SK-N-SH (cell line): ENCODE measurements at places on chromosomes 3 and 15. TPM values are rescaled to one million over a fixed set of nuclear protein-coding genes. Genes with fewer than 3 reads are reported as not detected.

The TRAT1 gene
- not detected in 2 replicates for polyA plus RNA-seq

DNA sequence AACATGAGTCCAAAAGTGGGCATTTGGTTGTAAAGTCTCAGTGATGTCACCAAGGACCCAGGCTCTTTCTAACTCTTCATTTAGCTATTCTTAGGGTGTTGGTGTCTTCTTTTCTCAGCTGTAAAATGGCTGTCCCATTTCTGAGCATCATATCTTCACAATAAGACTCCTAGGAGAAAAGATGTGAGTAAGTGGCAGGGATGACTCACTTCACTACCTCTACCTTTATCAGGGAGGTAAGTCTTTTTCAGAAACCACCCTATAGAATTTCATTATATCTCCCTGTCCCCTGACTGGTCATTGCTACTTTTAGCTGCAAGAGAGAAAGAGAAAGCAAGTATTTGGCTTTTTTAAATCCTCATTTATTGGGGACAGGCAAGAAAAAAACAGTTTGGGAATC lies 300.2 kb upstream of the RBMS3 start:
- no peaks in the 10 kb centered on the region for H3K36me3 ChIP-seq
- H3K4me1 ChIP-seq: no peaks in the 10 kb centered on the region
- H3K27me3 ChIP-seq: no peaks in the 10 kb centered on the region
- H3K27ac ChIP-seq: peak overlapping the region; percentile 28; the same call in 1 of the 2 replicates
- no peak for DNase-seq

DNA sequence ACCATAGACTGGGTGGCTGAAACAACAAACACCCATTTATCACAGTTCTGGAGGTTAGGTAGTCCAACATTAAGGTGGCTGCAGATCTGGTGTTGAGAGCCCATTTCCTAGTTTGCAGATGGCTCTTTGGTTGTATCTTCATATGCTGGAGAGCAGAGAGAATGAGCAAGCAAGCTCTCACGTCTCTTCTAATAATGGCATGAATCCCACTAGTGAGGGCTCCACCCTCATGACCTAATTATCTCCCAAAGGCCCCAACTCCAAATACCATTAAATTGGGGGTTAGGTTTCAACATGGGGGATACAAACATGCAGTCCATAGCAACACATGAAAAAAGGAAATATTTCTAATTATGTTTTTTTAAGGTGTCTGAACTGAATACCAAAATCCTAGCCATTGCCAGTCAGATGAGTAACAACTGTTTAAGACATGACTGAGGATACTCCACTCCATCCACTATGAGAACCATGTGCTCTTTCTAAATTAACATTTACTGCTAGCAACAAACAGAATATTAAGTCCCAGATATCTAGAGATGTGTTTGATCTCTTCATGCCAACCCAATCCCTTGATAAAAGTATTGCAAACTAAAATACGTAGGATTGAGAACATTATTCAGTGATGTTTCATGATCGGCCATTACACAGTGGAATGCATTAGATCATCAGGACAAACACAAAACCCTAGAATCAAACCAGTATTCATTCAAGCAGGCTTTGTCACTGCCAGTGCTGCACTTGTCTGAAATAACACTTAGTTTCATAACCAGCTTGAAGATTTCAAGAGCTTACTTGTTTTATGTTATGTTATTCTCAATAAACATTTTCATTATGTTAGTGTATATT lies 340.3 kb downstream of the SLC9A9 start:
- H3K4me3 ChIP-seq: no peak overlapping the region
- H3K27ac ChIP-seq: no peak overlapping the region
- no peaks in the 10 kb centered on the region for H3K4me1 ChIP-seq
- DNase-seq: no peak
- H3K27me3 ChIP-seq: peaks cover 9% of the 10 kb centered on the region; the same call in 1 of the 2 replicates

- DNase-seq: no peak
- no peak overlapping the region for H3K4me3 ChIP-seq
- H3K27me3 ChIP-seq: no peaks in the 10 kb centered on the region
- peaks cover 18% of the 10 kb centered on the region for H3K4me1 ChIP-seq
- peaks cover 17% of the 10 kb centered on the region for H3K36me3 ChIP-seq
- H3K27ac ChIP-seq: peak overlapping the region; percentile 81
Measured at GRCh38 chr3:188421151-188421821, 267.3 kb downstream of the LPP start.

DNA sequence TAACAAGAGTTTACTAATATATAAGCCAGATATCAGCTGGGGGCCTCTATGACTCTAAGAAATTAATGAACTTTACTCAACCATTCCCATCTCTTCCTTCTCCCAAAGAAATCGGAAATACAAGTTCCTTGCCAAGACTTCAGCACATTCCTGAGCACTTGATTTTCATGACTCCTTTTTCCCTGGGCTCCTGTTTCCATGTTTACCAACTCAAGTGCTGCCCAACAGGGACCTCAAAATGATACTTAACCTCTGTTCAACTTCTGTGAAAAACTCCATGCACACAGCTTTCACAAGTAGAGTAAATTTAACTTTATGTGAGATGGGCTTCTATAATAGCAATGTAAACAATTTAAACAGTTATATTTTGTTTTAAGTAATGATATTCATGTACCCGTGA lies 315.8 kb upstream of the CDIN1 start:
- no peaks in the 10 kb centered on the region for H3K4me1 ChIP-seq
- no peak for DNase-seq
- H3K27me3 ChIP-seq: no peaks in the 10 kb centered on the region

DNA sequence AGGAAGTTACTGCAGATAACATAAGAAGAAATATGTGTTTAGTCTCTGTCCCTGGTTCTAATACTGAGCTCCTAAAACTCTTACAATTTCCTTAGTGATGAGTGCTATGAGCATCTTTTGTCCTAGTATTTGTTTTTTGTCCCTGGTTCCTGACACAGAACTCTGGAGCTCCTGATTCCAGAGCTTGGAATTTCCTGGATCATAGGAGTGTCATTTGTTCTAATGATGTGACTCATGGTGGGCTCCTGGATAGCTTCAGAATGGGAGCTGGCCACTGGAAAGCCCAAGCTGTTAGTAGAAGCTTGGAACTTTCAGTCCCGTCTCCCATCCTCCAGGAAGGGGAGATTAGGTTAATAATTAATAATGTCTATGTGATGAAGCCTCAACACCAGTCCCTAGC lies 98.2 kb downstream of the CNTN6 start:
- no peak overlapping the region for H3K27ac ChIP-seq
- no peak overlapping the region for H3K4me3 ChIP-seq
- H3K4me1 ChIP-seq: no peaks in the 10 kb centered on the region
- no peaks in the 10 kb centered on the region for H3K36me3 ChIP-seq
- no peaks in the 10 kb centered on the region for H3K27me3 ChIP-seq
- no peak for DNase-seq

DNA sequence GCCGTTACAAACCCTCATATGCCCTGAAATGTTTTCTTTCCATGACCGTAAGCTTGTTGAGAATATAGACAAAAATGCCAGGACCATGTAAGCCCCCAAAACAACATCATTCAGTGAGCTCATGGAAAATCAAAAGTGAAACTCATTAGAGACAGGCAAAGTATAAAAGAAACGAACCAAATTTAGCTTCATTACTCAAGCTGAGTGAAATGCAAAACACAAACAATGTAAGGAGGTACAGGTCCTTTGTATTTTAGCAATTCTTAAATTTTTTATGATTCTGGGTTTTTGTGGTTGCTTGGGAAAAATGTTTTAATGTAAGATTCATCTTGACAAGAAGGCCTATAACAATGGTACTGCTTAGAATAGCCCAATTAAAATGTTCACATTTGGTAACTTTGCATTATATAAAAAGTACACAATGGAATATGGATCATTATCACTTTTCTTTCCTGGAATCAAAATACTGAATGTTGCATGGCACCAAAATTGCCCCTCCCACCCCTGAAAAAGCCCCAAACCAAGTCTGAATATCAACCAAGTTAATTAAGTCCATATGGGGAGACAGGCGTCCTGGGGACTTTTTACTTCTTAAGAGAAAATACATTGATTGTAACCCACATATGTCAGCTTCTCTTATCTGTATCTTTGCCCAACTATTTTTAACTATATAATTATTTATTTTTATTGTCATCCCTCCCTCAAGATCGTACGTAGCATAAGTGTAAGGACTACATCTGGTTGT lies 247.7 kb upstream of the CDIN1 start:
- no peak for DNase-seq
- no peak overlapping the region for H3K27ac ChIP-seq
- no peak overlapping the region for H3K4me3 ChIP-seq
- peaks cover 9% of the 10 kb centered on the region; the same call in 1 of the 2 replicates for H3K4me1 ChIP-seq

The CCR9 gene
- not detected in 2 replicates for polyA plus RNA-seq

The VIPR1 gene
- polyA plus RNA-seq: not detected in 2 replicates

The LMCD1 gene
- polyA plus RNA-seq: 23.6 and 26.5 TPM in 2 replicates

- H3K27me3 ChIP-seq: no peaks in the 10 kb centered on the region
- no peaks in the 10 kb centered on the region for H3K4me1 ChIP-seq
- peaks cover 73% of the 10 kb centered on the region for H3K36me3 ChIP-seq
- DNase-seq: no peak
Measured at GRCh38 chr15:43052860-43053259, 53.0 kb downstream of the UBR1 start.

The KLHL40 gene
- not detected in 2 replicates for polyA plus RNA-seq

DNA sequence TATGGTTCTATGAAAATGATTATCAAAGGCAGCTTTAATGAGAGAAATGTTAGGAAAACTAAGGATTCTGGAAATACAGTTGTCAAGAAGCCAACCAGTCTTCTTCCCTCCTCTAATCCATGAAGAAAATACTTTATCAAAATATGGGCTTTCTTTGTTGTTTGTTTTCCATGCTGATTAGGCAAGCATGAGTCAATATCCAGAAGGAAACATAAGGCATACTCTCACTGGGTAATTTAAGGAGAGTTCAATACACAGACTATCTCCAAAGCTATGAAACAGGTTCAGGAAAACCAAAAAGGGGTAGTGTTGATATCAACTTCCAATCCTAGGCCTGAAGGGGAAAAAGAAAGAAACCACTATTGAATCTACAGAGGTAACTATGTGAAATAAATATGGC lies 68.7 kb upstream of the CMC1 start:
- H3K27me3 ChIP-seq: no peaks in the 10 kb centered on the region
- no peak overlapping the region for H3K4me3 ChIP-seq
- H3K27ac ChIP-seq: no peak overlapping the region
- no peaks in the 10 kb centered on the region for H3K4me1 ChIP-seq
- no peaks in the 10 kb centered on the region for H3K36me3 ChIP-seq
- no peak for DNase-seq

DNA sequence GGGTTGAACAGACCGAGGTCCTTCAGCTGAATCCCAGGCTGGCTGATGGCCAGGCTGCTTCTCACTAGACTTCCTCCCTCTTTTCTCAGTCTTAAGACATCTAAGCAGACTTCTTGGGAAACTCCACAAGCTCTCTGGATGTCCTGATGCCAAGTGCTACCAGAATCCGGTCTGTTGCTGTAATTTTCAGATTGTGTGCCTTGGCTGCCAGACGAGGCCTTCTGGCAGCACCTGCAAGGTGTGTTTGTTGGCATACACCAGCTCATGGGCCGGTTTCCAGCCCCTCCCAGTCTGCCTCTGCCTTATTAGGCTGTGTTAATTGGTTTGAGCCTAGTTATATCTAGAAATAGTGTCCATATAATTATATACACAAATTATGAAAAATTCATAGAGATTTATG lies 120.6 kb downstream of the TNIK start:
- no peaks in the 10 kb centered on the region for H3K27me3 ChIP-seq
- no peaks in the 10 kb centered on the region for H3K4me1 ChIP-seq
- no peaks in the 10 kb centered on the region for H3K36me3 ChIP-seq
- no peak for DNase-seq
- no peak overlapping the region for H3K27ac ChIP-seq

DNA sequence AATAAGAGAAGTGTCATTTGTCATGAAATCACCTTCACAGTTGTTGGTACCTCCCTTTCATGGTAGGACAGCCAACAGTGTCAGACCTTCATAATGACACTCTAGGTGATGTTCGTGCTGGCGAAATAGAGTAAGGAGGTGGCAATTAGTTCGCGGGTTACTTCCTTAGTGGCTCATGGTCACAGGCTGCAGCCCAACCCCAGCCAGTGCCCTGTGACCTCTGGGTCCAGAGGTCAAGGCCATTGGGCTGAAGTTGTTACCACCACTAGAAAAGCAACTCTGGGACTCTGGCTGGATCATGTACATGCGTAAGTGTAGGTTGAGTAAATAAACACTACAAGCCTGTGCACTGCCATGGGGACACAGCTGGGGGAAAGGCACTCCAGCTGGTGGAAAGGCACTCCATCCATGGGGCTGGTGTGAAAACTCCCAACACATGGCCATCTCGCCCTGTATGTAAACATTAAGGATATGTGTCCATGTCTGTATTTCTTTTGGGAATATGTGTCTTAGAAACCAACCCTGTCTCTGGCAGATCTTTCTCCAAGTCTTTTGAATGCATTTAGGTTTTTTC lies 106.7 kb downstream of the RYK start:
- H3K27me3 ChIP-seq: no peaks in the 10 kb centered on the region
- H3K4me3 ChIP-seq: no peak overlapping the region
- H3K4me1 ChIP-seq: peaks cover 4% of the 10 kb centered on the region; the same call in 1 of the 2 replicates
- DNase-seq: no peak
- no peak overlapping the region for H3K27ac ChIP-seq

The CEP70 gene
- 3.7 and 4.0 TPM in 2 replicates for polyA plus RNA-seq

- H3K36me3 ChIP-seq: peaks cover 9% of the 10 kb centered on the region
- no peak overlapping the region for H3K27ac ChIP-seq
- no peak for DNase-seq
Measured at GRCh38 chr15:71182522-71182921, 67.3 kb downstream of the THSD4 start.

- DNase-seq: no peak
- no peak overlapping the region for H3K27ac ChIP-seq
- no peaks in the 10 kb centered on the region; the same call in 1 of the 2 replicates for H3K27me3 ChIP-seq
- H3K36me3 ChIP-seq: no peaks in the 10 kb centered on the region
- H3K4me1 ChIP-seq: no peaks in the 10 kb centered on the region
Measured at GRCh38 chr15:70227147-70227546, 129.4 kb upstream of the TLE3 start.

DNA sequence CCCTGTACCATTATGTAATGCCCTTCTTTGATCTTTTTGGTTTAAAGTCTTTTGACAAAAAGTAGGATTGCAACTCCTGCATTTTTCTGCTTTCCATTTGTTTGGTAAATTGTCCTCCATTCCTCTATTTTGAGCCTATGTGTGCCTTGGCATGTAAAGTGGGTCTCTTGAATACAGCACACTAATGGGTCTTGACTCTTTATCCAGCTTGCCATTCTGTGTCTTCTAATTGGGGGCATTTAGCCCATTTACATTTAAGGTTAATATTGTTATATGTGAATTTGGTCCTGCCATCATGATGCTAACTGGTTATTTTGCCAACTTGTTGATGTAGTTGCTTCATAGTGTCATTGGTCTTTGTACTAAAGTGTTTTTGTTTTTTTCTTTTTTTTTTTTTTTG lies 32.4 kb downstream of the CMC1 start:
- H3K27me3 ChIP-seq: no peaks in the 10 kb centered on the region
- H3K4me3 ChIP-seq: no peak overlapping the region
- no peak for DNase-seq
- no peak overlapping the region for H3K27ac ChIP-seq
- H3K36me3 ChIP-seq: peaks cover 33% of the 10 kb centered on the region

GRCh38 chr15:85639752-85640381 lies 154.9 kb downstream of the KLHL25 start:
- no peaks in the 10 kb centered on the region for H3K27me3 ChIP-seq
- H3K4me1 ChIP-seq: 0 out of 2 replicates have a peak, but pooled peaks cover 8% of the 10 kb centered on the region
- no peak for DNase-seq
- no peak overlapping the region for H3K4me3 ChIP-seq
- peaks cover 28% of the 10 kb centered on the region for H3K36me3 ChIP-seq

The P2RY1 gene
- polyA plus RNA-seq: not detected in 2 replicates
